Left cardiac atrium (tissue), 4 donors: ENCODE measurements at places on chromosomes 1 and 21. TPM values are rescaled to one million over a fixed set of nuclear protein-coding genes. Genes with fewer than 3 reads are reported as not detected.
A peak's percentile ranks its signal among the peaks of the same experiment; 100 is the strongest.

DNA sequence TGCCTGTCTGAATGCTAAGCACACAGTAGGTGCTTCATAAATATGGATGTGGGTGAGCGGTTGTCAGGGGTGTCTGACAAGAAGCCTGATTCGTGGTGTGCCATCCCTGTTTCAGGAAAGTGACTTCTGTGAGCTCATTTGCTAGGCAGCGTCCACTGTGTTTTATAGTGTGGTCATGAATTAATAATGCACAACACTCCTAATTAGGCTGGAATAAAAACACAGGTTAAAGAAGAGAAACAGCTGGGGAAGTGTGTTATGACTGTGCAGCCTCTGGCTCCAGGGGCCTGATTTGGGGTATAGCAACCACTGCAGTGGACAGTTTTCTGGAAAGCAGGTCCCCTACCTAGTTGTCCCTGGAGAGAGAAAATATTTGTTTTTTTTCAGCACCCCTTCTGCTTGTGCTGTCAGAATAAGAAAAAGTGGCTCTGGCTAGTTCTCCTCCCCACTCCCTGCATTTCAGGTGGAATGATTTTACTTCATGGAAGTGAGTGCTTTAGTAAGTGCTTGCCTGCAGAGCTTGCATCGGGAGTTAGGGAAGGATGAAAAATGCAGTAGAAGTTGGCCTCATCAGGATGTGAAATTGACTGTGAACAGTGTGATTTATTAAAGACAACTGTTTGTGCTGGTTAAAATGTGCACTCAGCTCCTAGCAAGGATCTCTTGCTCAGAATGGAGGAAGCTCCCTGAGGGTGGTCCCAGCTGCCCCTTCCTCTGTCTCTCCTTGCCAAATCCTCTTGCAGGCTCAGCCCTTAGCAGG lies 333.8 kb downstream of the HHAT start:
- no peak for DNase-seq

DNA sequence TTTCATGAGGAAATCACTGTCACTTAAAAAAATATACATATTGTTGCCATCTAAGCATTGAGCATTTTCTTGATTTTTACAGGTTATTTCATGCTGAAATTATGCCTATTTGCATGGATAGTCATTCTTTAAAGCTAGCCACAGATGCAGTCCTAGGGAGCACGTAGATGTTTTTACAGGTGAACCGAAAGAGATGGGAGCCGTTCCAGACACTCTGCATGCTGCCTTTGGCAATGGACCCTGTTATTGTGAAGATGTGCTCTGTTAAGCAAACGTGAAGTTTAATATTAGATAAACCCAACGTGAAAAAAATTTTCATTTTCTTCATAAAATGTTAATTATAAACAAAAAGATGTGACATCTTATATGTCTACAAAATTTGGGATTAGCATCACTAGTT lies 7.1 kb downstream of the PROX1 start:
- no peak for DNase-seq

DNA sequence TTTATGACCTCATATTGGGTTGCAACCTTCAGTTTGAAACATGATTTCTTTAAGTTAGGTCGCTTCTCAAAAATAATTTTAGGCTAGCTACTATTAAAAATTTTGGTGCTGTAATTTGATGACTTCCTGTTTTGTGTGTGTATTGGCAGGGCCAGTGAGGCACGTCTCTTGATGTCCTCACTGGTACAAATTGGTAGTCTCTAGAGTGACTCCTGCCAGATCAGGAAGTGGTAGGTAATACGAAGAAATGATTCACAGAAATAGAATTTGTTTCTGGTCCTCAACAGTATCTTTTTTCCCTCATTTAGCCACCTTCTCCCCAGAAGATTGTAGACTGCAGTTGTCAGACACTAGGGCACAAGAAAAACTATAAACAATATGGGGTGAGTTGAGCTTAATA lies 120.9 kb upstream of the KIAA1614 start:
- DNase-seq = no peak

DNA sequence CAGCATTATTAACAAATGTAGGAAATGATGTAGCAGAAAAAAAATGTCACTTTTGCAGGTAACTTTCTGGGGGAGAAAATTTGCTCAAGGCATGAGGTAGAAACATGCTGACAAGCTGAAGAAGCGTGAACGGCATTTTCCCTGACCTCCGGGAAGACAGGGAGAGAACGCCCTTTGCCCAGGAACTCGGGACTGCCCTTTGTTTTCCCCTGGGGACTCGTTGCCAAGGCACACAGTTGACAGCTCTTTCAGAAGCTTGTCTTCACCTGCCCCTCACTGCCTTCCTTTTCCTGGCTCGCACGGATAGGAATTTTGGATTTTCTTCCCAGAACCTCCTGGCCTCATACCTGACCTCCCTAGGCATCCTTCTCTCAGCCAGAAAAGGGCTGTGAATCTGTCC lies 52.7 kb upstream of the COA6 start:
- no peak for DNase-seq

DNA sequence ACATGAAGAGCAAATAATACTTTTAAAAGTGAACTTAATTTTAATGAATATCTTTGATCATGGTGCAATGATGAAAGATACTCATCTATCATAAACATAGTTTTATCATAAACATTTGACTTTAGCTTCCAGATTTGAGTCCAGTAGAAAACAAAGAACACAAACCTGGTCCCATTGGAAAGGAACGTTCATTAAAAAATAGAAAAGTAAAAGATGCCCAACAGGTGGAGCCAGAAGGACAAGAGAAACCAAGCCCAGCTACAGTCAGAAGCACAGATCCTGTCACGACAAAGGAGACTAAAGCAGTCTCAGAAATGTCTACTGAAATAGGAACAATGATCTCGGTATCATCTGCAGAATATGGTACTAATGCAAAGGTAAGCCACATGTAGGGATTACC lies 55.6 kb upstream of the MYOCOS start:
- no peak for DNase-seq

DNA sequence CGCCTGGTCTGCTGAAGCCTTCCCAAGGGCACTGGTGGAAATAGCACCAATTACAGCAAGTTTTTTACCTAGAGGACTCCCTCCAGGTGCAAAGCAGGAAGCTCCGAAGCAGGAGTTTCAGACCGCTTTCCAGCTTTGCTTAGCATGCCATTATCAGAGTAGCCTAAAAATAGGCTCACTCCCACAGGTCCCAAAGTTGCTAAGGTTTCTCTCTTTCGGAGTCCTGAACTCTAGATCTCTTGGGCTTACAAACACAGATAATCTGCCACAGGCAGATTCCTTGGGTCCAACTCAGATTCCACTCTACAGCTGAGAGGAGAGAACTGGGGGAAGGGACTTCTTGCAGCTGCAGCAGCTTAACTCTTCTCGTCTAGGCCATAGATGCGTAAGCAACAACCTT lies 22.5 kb downstream of the ZMYND12 start:
- no peak for DNase-seq

DNA sequence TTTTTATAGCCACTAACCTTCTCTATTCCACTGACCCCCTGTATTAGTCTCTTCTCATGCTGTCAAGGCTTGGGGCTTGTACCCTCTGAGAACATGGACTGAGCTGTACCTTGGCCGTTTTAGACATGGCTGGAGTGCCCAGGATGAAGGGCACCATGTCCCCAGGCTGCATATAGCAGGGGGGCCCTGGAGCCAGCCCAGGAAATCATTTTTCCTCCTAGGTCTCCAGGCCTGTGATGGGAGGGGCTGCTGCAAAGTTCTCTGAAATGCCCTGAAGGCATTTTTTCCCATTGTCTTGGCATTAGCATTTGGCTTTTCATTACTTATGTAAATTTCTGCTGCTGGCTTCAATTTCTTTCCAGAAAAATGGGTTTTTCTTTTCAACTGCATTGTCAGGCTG lies 119.5 kb downstream of the NTMT2 start:
- no peak for DNase-seq

GRCh38 chr1:198212675-198213074 lies 55.9 kb downstream of the NEK7 start:
- DNase-seq = no peak

- peak; percentile 76 for DNase-seq
These were observed 1.0 kb downstream of the PRDX6 start for GRCh38 chr1:173478094-173478674.

GRCh38 chr1:205355075-205355453 lies 1.7 kb downstream of the KLHDC8A start:
- no peak for DNase-seq

DNA sequence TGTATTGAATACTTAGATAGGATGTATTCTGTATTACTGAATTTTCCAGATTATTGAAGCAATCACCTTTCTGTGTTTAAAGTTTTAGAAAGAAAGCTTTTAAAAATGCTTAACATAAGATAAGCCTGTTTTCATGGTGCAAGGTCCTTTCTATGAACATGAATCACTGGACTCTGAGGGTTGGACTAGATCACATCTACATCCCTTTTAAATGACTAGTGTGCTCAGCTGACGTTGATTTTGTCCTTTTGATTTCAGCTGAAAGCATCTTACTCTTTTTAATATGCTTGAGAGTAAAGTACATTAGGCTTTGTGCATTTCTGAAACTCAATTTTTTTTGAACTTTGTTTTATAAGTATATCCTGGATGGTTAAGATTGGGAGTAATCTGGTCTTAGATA lies 16.2 kb downstream of the MIER1 start:
- no peak for DNase-seq

DNA sequence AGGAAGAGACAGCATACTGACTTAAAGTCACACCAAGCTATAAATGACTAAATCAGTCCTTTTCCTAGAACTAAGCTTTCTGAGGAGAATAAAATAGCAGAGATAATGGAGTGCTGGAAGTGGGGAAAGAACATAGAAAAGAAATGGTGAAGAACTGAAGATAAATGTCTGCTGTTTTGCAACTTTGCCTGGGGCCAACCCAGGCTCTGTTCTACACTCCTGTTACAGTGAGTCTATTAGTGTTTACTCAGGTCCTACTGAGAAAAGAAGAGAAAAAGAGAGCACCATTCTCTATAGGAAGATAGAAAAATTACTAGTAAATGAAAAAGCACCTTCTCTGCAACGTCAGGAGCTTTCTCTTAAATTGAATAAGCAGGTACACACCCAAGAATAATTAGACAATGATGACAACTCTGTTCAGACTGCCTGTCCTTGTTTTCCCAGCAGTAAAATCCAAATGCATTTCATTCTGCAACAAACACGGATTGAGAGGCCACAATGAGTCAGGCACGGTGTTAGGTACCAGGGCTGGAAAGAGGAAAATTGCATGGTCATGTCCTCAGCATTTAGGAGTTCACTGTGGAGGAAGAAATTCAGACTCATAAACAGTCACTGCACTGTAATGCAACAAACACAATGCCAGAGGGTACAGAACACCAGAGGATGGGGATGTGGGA lies 139.4 kb upstream of the CAMK1G start:
- DNase-seq = no peak

DNA sequence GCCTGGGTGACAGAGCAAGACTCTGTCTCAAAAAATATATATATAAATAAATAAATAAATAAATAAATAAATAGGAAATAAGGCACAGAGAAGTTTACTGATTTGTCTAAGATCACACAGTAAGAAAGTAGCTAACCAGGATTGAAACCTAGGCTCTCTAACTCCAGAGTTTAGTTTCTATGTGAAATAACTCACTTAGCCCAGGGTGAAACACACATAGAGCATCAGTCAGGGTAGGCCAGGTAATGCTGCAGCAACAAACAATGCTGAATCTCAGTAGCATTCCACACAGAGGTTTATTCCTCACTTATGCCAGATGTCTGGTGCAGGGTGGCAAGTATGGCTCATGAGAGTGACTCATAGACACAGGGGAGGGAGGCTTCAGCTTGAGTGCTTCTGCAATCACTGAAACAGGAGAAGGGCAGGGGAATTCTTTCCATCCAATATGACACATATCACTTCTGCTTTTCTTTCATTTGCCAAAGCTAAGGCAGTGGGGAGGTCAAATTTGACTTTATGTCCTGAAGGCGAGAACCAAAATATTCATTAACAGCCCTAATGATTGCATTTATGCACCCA lies 37.1 kb upstream of the KANK4 start:
- DNase-seq = no peak

DNA sequence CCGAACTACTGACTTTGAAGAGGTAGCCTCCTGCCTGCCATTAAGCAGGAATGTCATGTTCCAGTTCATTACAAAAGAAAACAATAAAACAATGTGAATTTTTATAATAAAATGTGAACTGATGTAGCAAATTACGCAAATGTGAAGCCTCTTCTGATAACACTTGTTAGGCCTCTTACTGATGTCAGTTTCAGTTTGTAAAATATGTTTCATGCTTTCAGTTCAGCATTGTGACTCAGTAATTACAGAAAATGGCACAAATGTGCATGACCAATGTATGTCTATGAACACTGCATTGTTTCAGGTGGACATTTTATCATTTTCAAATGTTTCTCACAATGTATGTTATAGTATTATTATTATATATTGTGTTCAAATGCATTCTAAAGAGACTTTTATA lies 159.8 kb upstream of the SGIP1 start:
- no peak for DNase-seq

DNA sequence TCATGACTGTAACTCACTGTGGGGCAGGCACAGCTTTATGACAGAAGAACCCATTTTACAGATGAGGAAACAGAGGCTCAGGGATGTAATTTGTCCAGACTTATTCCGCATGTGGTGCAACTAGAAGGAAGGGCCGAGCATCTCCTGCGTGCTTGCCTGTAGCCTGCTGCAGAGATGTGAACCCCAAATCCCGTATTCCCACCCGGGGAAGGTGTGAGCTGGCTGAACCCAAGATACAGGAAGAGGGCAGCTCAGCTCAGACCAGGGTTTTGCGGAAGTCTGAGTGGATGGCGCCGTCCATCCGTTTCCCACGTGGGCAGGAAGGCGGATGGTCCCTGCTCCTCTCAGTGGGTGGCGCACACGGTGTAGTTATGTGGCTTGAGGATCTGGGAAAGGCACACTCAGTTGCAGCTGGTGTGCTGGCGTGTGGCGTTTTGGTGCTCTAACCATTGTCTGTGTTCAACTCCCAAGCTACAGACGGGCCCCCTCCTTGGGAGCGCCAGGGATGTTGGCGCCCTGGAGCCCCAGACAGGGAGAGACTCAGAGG lies 1.2 kb downstream of the CROCC start:
- peak; percentile 7 for DNase-seq

DNA sequence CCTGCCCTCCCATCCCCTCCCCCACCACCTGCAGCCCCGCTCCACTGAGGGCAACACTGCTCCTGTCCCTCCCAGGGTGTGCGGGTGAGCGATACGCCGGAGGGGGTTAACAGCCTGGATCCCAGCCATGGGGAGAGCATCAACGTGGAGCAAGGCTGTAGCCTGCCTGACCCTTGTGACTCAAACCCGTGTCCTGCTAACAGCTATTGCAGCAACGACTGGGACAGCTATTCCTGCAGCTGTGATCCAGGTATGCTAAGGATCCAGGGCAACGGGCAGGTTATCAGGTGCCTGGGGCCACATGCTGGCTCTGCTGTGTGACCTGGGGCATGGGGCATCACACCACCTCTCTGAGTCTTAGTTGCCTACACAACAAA lies 15.0 kb downstream of the CELSR2 start:
- DNase-seq = no peak

DNASE2B gene
- total RNA-seq = not detected

SPTA1 gene
- total RNA-seq = 0.15 TPM

UBL4B gene
- not detected for total RNA-seq

MAN1C1 gene
- total RNA-seq = 11.0 TPM

S100A2 gene
- total RNA-seq = 0.84 TPM

NMNAT1 gene
- 19.1 TPM for total RNA-seq

PCP4L1 gene
- total RNA-seq = 0.34 TPM

COA7 gene
- total RNA-seq = 24.3 TPM

EVI5 gene
- total RNA-seq = 42.6 TPM

TNFSF4 gene
- 1.9 TPM for total RNA-seq

OSCP1 gene
- 5.9 TPM for total RNA-seq

AVPR1B gene
- not detected for total RNA-seq
